EL (cell line): ENCODE measurements at places on chromosomes 12 and 14.
A peak's percentile ranks its signal among the peaks of the same experiment; 100 is the strongest.

- DNase-seq: no peak
Observed at GRCh38 chr14:77200406-77200985, 18.9 kb downstream of the TMEM63C start.

- DNase-seq: peak; percentile 30
Observed at GRCh38 chr12:96571101-96571862, 81.9 kb downstream of the CFAP54 start.

DNA sequence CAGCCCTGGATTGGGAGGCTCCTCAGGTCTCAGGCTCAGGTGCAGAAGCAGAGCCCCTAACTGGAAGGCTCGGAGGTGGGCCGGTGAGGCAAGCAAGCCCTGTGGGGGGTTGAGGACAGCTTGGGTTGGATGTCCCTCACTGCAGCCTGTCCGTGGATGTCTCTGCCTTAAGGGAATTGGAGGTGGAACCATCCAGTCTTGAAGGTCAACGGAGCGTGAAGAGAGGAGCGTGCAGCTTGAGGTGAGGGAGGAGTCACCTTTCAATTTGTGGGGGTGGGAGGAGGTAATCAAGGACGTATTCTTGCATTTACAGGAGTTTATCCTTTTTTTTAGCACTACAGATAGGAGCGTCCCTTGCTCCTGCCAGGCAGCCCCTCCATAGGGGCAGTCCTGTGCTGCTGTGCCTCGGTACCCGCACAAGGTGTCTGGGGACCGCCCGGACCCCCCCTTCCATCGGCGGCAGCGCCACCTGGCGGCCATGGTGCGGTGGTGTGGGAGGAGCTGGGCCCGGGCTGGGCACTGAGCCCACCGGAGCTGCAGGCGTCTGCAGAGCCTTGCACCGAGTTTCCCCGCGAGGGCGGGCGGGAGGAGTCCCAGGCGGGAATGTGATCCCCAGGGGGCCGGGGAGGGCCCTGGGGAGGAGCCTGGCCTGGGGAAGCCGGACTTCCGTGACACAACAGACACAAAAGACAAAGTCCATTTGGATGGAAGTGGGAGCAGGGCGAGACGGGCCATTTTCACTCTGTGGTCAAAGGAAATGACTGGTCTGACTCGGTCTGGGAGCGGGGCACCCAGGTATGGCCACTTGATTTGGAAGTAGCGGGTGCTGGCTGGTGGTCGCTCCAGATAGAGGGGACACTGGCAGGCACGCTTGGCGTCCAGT is 864 bp downstream of the DNAJC22 start:
- peak; percentile 93 for DNase-seq

DNA sequence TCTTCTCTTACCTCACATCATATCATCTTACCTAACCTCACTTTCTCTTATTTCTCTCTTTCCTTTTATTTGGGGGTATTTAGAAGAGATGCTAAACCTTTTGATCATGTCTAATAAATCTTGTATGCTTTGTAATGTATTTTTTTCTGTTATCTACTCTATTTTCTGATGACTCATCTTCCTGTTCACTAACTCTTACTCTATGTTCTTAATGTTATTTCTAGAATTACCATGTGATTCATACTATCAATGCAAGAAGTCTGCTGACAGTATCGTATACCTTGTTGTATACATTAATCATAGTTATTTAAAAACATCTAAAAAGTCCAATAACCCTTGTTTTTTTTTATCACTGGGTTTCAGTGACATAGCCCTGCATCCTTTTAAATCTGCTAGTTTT is 62.3 kb downstream of the MGAT4C start:
- no peak for DNase-seq

GRCh38 chr14:60222820-60223219 is 26.2 kb upstream of the PPM1A start:
- DNase-seq: no peak

GRCh38 chr14:51732494-51733112 is 80.9 kb downstream of the FRMD6 start:
- DNase-seq: peak; percentile 44

- no peak for DNase-seq
Observed at GRCh38 chr12:71456316-71456715, 16.7 kb downstream of the LGR5 start.

DNA sequence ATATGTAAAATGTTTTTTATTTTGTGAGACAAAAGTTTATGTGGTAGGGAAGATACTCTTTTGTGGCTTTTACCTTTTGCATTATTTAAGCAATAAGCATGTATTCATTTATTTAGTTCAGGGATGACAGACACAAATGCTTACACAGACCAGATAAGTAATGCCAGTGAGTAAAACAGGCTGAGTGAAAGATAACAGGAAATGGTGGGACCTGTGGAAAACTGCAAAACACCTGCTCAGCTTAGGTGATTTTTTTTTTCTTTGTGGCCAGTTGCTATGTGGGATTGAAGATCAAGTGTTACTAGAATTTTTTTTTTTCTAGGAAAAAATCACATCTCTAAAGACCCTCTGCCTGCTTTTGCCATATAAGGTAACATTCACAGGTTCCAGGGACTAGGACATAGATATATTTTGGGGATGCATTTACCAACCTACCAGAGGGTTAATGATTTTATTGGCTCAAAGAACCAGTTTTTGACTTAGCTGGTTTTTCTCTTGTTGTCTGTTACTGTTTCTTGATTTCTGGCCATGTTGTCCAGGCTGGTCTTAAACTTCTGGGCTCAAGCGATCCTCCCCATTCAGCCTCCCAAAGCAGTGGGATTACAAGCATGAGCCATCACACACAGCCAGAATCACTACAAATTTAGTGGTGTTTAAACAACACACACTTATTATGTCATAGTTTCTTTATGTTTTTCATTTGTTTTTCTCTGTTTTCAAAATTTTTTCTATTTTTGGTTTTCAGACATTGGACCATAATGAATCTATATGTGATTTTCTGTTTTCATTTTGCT is 9.8 kb downstream of the PSMA6 start:
- no peak for DNase-seq

DNA sequence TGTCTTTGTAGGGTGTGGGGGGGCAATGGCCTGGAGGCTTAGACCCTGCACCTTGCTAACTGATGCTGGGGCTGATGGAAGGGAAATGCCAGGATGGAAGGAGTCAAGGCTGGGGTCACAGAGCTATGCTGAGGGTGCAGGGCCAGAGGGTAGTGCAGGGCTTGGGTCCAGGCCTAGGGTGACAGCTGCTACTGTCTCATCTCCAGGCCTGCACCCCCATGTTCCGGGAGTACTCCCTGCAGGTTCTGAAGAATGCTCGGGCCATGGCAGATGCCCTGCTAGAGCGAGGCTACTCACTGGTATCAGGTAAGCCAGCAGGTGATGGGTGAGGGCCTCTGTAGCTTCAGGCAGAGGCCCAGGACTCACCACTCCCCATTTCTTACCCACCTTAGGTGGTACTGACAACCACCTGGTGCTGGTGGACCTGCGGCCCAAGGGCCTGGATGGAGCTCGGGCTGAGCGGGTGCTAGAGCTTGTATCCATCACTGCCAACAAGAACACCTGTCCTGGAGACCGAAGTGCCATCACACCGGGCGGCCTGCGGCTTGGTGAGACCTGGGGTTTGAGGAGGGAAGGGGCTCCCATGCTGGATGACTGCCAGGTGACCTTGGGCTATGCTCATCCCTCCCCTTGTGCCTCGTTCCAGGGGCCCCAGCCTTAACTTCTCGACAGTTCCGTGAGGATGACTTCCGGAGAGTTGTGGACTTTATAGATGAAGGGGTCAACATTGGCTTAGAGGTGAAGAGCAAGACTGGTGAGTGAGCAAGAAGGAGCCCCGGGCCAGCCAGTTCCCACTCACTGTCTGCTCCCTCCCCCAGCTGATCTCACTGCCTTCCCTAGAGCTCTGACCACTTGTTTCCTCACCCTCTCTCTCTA is 4.1 kb downstream of the SHMT2 start:
- DNase-seq: no peak

- DNase-seq: no peak
Observed at GRCh38 chr14:93044121-93044520, 71.6 kb downstream of the ITPK1 start.

DNA sequence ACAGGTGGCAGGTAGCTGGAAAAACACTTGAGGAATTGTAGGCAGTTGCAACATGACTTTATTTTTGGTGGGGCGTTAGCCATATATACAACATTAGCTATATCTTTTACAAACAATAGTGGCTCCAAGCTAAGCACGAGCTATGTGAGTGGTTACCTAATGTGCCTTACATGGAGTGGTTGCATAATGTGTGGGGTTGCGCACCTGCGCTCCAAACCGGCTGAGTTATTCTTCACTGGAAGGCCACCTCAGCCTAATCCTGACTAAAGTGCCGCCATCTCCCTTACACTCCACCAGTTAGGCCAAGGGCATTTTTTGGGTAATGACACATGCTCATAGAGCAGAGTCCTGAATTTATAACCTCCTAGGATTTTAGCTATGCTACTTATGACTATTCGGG is 31.8 kb upstream of the G2E3 start:
- no peak for DNase-seq

DNA sequence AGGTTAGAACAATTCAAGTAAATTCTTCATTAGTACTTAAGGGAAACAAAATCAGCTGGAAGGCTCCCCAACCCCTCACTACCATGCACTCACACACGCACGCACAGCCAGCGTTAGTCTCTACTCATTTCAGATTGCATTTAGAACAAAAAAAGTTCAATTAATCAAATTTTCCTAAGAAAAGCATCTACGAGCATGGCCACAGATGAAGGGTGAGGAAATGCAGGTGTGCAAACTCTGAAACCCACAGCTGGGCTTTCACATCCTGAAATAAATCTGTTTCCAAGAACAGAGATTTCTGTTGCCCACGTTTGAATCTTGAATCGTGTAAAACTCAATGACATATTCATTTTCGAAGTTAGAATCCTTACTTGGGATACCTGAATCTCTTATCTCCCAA is 62.6 kb downstream of the SEL1L start:
- no peak for DNase-seq

GRCh38 chr14:39974036-39974435 is 541.8 kb upstream of the FBXO33 start:
- DNase-seq: no peak

- DNase-seq: no peak
Observed at GRCh38 chr14:97626088-97626487, 828.9 kb downstream of the VRK1 start.

GRCh38 chr14:95739356-95739755 is 25.4 kb upstream of the TCL1A start:
- DNase-seq: no peak

DNA sequence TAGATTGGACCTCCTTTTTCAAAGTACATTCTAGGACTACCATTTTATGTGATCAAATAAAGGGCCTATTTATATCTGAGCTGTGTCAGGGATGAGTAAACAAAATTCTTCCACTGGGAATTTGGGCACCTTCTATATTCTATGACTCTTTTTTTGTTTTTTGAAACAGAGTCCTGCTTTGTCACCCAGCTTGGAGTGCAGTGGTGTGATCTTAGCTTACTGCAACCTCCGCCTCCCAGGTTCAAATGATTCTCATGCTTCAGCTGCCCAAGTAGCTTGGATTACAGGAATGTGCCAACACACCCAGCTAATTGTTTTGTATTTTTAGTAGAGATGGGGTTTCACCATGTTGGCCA is 64.8 kb downstream of the DRAM1 start:
- DNase-seq: no peak

DNA sequence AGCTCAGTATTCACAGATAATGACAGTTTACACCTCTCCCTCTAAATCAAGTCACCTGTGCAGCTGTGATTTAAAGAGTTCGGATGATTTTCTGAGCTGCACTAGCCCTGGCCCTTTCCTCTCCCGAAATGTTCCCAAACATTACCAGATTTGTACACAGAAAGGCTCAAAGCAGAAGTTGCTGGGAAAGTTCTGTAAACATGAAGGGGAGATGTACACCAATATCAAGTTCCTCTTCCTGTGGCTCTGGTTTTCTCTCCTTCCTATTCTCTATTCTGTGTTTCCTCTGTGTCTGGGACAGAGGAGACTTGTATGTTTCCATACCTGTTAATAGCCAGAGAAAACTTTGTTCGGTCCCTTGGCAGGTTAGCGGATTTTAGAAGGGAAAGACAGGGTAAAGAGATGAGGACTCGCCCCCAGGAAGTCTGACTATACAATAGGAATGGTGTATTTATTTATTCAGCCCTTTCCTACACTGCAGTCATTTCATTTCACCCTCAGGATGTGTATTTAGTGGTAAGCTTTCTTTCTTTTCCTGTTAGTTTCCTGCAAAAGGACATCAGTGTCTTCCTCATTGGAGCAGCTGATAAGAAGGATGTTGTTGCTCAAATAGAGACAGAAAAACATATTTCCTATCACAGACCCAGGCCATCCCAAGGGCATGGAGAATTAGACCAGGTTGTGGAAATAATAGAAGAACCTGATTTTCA is 7.6 kb upstream of the NUMB start:
- DNase-seq: peak; percentile 44

- no peak for DNase-seq
Observed at GRCh38 chr14:105287249-105288102, 13.3 kb downstream of the BRF1 start.

DNA sequence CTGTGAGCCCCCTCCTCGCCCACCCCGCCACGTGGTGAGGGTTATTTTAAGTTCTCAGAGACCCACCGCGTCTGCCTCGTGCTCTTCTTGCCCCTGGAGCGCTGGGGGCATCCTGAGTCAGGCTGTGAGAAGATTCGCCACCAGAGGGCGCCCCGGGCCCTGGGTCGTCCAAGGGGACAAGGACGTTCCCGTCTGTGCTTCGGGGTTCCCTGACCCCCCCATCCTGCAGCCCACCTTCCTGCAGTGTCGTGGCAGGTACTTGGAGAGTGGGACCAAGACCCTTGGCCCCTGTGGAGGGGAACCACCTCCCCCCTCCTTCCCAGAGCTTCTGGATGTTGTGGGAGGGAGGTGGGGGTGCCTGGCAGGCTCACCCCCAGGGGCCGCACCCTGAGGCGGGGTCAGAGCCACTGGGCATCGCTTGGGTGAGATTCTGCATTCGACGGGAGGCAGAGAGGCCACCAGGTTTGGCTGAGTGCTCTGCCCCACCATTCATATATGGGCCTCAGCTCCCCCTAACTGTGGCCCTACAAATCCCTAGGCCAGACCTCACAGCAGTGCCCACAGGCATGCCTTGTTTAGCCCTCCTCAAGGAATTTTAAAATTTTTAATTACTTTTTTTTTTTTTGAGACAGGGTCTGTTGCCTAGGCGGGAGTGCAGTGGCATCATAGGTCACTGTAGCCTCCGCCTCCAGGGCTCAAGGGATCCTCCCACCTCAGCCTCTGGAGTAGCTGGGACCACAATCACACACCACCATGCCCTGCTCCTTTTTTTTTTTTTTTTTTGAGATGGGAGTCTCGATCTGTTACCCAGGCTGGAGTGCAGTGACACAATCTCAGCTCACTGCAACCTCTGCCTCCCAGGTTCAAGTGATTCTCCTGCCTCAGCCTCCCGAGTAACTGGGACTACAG is 17.0 kb downstream of the RHOF start:
- DNase-seq: peak; percentile 61

- no peak for DNase-seq
Observed at GRCh38 chr14:54299410-54300363, 97.1 kb upstream of the CDKN3 start.

GRCh38 chr14:99936738-99937474 is 128.3 kb upstream of the EVL start:
- DNase-seq: no peak

- DNase-seq: peak; percentile 96
Observed at GRCh38 chr12:124441443-124442194, 125.8 kb downstream of the NCOR2 start.

- peak; percentile 20 for DNase-seq
Observed at GRCh38 chr14:88706425-88706824, 86.3 kb downstream of the EML5 start.
